ENCODE measurements at places on chromosomes 3 and 15.

DNA sequence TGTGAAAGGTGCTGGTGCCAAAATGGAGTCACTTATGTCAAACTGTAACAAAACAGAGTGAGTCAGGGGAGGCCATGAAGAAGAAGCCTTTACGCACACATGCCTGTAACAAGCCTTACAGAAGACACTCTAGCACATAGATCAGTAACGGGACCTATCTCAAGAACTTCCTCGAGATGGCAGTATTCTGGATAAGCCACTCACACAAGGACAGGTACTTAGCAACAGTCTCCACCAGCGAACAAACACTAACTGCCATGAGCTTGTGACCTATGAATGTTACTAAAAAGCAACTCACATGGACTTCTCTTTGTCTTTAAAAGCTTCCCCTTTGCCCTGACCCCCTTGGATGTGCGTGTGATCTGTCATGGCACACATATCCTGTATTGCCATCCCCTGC is 235.1 kb downstream of the CD47 start:
- no peak for DNase-seq

DNA sequence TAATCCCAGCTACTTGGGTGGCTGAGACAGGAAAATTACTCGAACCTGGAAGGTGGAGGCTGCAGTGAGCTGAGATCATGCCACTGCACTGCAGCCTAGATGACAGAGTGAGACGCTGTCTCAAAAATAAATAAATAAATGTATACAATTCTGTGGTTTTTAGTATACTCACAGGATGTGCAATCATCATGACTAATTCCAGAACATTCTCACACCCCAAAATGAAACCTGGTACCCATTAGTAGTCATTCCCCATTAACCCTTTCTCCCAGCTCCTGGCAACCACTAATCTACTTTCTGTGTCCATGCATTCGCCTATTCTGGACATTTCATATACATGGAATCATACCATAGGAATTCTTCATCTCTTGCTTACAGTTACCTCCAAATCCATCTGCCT is 44.5 kb downstream of the LRRFIP2 start:
- no peak for DNase-seq

DNA sequence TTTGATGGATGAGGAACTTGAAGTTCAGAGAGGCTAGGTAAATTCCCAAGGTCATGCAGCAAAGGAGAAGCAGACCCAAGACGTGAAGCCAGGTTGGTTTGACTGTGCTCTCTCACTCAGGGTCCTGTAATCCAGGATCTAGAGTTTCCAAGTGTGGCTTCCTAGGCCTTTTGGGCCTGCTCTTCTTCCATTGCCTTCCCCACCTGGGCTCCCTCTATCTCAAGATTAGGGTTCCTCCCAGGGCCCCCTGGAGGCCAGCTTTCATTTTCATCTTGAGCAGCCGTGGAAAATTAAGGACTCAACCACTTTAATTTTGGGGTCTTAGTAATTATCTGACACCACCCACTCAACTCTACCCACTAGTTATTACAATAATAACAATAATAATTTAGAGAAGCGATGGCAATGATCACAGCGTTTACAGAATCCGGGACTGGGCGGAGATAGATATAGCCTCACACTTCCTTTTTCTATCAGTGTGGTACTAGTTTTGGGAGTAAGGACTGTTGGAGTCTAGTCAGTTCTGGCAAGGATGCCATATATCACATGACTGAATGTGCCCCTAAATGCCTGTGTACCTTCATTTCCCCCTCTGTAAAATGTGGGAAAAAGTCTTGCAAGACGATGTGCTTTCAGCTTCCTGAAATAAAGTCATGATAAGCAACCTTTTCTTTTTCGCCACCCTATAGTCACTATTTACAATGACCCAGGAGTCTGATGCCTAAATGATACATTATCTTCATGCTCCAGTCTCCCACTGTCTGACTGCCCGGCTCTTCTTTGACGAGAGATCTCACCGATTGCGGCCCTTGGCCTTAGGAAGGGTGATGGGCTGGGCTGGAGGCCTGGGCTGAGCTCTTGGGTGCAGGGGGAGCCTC is 30.2 kb upstream of the MAGEF1 start:
- DNase-seq = no peak

- no peak for DNase-seq
Measured at GRCh38 chr3:125189378-125190165, 23.0 kb downstream of the SLC12A8 start.

DNA sequence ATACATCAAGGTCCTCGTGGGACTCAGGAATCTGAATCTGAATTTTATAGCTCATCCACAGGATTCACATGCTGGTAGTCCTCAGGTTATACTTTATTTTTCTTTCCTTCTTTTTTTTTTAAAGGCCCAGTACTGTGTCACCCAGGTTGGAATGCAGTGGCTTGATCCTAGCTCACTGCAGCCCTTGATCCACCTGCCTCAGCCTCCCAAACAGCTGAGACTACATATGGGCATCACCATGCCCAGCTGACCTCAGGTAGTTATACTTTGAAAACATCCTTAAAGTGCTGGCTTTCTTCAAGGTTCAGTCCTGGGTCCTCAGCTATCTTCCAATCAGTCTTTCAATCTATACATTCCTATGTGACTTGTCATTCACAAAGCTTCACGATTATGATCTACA is 38.2 kb downstream of the SNX4 start:
- DNase-seq = no peak

DNA sequence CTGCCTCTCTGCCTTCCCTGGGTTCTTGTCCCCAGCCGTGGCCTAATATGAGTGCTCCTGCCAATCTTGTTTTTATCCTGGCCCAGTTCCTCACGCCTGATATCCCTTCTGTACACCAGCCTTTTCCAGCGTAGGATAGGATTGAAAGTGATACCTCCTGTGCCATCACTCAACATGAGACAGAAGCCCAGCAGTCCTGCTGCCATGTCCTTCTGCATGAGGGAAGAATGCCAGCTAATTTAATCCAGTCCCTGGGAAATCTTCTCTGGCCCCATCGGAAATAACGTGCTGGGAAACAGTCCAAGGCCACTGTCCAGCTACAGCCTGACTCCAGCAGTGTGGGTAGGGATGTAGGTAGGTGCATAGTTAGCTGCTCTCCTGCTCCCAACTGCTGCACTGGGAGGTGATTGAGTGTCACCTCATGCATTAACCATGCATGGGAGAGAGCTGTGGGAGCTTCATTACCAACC is 92.0 kb upstream of the TPM1 start:
- no peak for DNase-seq

DNA sequence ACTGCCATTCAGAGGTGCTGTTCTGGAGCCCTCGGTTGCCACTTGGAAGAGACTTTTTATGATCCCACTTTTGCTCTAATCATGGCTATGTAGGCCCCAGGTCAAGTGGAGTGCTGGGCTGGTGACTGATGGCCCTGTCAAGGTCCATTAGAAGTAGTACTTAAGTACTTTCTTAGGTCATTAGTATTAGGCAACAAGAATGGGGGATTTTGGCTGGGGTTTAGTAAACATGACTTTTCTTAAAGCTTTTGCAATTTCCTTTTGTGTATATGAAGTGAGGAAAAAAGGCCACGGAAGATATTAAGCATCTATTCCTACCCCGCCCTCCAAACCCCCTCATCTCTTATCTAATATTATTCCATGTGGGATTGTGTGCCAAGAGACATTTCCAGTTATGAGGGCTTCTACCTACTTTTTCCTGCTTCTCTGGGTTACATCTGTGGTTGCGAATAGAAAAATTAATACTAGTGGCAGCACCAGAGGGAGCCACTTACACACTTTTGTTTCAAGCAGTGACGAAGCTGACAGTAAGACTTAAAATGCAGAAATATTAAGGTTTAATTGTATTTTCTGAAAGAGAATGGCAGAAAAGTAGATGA is 13.9 kb downstream of the NLGN1 start:
- peak; percentile 6 for DNase-seq

DNA sequence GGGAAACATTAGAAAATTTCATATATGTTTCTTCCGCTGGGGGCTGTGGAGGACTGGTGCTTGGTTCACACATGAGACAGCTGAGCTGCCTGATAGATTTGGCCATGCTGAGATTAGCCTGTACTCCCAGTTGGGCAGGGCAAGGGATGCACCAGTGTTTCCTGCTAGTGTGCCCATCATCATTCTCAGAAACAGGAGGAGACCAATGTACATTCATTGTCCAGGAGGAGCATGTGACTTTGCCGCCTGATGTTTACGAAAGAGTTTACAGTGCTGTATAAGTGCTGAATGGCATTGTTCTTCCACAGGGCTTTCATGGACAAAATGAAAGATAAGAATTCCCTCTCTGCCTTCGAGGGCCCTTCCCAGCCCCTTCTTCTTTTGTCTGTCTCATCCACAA is 311.1 kb upstream of the THBS1 start:
- no peak for DNase-seq

- DNase-seq = no peak
Measured at GRCh38 chr3:167972502-167972901, 123.2 kb downstream of the GOLIM4 start.

GRCh38 chr3:129245141-129245540 is 4.3 kb upstream of the COPG1 start:
- DNase-seq = no peak

DNA sequence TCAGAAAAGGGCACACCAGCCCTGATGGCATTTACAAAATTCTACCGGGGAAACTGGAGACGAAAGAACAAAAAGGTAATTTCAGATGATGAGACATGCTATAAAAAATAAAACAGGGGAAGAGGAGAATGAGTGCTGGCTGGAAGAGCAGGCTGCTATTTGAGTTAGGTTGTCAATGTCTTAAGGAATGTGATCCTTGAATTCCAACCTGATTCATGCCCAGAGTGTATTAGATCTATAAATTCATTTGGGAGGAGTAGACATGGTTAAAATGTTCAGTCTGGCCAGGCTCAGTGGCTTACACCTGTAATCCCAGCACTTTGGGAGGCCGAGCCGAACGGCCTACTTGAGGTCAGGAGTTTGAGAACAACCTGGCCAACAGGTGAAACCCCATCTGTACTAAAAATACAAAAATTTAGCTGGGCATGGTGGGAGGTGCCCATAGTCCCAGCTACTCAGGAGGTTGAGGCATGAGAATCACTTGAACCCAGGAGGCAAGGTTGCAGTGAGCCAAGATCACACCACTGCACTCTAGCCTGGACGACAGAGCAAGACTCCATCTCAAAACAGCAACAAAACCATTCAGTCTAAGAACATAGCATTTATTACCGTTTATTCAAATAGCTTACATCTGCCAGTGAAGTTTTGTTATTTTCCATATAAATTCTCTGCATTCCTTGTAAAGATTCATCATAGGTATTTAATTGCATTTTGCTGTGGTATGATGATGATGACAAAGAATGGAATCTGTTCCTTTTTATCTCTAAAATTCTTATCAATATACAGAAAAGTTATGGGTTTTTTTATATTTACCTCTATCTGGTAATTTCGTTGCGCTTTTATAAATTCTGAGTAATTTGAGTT is 126.7 kb upstream of the NR2E3 start:
- DNase-seq = no peak

GRCh38 chr15:63466378-63467192 is 37.8 kb upstream of the USP3 start:
- peak; percentile 52 for DNase-seq

DNA sequence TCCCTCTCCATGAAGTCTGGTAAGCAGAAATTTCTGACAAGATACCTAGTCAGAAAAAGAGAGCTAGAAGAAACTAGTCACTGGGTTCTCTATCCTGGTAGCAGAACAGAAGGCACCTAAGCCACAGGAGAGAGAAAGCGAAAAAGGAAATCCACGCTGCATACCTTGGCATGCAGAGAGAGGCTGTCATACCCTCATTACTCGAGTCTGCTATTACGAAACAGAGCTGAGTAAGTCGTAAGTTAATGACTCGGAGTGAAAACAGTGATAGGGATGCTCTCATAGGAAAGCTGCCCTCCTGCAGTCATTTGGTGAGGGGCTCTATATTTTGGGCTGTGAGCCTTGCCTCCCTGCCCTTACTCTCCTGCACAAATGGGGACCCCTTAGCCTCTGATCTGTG is 16.2 kb downstream of the CLRN1 start:
- no peak for DNase-seq

- no peak for DNase-seq
Measured at GRCh38 chr15:89937365-89938350, 24.9 kb upstream of the ARPIN start.

DNA sequence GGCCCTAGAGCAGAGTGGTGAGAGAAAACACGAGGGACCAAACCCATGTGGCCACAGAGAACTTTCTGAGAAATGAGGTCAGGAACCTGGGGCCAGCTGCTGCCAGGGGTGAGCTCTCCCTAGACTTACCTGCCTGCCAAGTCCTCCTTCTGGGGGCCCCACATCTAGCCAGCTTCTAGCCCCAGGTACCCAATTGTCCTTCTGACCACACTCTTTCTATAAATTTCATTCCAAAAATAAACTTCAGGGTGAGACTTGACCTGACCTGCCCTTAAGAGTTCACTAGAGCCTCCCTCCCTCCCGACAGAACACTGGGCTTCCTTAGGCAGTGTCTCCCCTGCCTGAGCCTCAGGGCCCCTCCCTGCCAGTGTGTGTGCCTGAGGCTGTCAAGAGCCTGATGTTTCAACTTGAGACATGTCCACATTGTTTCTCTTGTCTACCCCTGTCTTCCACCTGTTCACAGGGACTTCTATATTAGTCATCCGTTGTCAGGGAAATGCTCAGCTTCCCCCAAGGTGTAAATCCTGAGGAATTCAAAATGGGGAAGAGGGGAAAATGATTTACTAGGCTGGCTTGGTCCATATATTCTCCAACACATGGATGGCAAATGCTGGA is 312.8 kb upstream of the TLE3 start:
- DNase-seq = no peak

DNA sequence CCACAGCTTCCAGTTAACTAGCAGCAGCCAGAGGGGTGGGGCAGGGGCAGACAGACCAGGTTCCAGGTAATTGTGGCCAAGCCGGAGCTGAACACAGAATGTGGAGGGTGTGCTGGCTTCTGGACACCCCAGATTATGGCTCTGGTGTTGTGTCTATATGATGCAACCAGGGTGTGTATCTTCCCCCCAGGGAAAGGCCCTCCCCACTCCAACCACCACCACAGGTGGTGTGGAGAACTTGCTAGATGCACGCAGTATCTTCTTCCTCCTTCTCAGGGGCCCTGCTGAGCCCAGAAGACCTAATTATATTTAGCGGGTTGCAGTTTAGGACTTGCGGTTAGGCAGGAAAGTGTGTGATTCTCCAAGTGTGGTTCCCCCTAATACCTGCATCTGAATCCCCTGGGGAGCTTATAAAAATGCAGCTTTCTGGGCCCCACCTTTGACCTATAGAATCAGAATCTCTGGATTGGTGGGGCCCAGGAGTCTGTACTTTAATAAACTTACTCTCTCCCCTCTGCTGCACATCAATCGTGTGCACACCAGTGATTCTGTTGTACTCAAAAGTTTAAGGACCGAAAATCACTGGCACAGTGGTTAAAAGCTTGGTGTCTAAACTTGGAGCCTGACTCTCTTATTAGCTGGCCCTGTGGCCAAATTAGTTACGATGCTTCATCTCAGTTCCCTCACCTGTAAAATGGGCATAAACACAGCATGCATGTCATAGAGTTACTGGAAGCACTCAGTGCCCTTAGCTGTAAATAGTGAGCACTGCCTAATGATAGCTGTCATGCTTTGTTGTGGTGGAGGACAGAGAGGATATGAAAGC is 379.1 kb upstream of the PROK2 start:
- no peak for DNase-seq
